Lower lobe of right lung (tissue), 2 donors: ENCODE measurements at places on chromosomes 1 and 21.

DNA sequence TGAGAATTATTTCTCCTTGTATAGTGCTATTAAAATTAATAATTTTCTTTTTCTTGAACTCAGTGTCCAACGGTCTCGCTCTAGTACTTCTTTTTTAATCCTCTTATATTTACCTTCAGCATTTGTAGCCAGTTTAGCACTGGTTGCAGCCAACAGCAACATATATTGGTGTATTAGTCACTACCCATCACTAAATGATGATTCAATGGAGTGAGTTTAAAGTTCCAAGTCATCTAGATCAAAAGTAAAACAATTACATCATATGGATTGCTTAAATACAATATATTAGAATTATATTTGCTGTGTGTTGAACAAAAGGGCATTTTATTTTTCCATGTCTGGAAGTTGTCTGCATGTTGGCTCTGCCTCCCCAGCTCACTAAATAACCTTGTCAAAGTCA, 591.8 kb downstream of the ADGRL2 start:
- DNase-seq, result no peak

DNA sequence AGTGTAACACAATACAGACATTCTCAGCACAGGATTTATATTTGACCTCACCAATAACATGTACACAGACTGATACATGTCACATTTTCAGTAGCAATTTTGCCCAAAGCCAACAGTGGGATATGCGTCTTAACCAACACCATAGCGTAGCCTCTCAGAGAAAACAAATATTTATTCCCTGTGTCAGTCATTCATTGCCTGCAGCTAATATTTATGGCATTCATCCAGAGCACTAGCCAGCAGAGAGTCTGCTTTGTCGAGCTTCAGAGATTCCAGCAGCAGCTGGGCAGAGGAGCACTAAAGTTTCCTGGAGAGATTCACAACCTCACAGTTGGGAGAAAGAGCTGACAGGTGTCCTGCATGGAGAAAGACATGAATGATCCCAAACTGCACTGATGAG, 400.7 kb upstream of the DAB1 start:
- no peak for DNase-seq

DNA sequence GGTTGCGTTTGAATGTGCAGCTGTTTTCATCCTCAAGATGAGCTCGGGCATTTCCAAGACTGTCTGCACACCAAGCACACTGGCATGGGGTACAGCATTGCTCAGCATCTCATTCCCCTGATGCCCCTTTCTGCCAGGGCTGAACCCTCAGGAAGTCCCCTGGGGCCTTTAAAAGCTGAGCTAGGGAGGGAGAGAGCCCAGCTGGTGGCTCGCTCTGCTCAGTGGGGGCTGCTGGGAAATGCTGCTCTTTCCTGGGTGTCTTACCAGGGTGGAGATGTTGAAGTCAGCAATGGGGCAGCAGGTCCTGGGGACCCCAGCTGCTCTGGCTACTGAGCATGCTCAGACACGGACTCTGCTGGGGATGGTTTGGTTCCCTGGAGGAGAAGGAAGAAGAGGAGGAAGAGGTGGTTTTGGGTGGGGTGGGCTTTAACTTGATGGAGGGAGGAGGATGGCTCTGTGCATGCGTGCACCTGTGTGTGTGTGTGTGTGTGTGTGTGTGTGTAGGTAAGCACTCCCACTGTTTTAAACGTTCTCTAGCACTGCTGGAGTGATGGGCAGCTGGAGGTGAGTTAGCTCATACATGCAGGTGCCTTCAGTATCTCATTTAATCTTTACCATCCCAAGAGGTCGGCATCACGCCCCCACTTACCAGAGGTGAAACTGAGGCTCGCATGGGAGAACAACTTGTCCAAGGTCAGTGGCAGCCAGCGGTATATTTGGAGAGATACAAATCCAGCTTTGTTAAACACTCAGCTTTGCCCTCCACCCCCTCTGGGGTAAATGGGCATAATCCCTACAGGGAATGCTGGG, 40.9 kb downstream of the ACTL8 start:
- DNase-seq, result no peak

DNA sequence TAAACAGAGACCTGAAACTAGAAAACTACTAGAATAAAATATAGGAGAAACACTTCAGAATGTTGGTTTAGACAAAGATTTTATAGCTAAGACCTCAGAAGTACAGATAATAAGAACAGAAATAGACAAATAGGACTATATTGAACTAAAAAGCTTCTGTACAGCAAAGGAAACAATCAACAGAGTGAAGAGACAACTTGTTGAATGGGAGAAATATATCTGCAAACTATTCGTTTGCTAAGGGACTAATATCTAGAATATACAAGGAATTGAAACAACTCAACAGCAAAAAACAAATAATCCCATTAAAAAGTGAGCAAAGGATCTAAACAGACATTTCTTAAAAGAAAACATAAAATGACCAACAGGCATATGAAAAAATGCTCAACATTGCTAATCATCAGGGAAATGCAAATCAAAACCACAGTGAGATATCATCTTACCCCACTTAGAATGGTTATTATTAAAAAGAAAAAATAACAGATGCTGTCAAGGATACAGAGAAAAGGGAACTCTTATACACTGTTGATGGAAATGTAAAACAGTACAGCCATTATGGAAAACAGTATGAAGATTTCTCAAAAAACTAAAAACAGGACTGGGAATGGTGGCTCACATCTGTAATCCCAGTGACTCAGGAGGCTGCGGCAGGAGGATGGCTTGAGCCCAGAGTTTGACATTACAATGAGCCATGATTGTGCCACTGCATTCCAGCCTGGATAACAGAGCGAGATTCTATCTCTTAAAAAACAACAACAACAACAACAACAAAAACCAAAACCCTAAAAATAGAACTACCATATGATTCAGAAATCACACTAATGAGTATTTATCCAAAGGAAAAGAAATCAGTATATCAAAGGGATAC, 37.3 kb upstream of the ZSWIM5 start:
- no peak for DNase-seq

- DNase-seq, result no peak
These were observed 9.5 kb downstream of the GNAT2 start for GRCh38 chr1:109609881-109610280.

DNA sequence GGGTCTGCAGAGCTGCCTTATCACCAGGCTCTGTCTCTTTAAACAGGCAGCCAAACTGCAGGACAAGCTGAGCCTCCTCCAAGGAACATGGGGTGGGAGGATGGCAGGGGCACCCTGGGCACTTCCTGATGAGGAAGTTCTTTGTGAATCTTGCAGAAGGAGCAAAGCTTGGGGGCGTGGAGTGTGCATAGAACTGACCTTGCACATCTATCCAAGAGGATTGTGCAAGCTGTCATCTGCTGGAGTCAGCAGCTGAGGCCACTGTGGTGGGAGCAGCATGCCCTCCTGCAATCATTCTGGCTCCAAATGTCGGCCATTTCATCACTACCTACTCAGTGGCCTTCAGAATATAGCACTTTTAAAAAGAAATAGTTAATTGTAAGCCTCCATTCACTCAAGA, 182.2 kb downstream of the AJAP1 start:
- DNase-seq, result no peak

GRCh38 chr1:55726994-55727393, 511.8 kb upstream of the USP24 start:
- no peak for DNase-seq

GRCh38 chr1:234154320-234155251, 218.7 kb upstream of the COA6 start:
- no peak for DNase-seq

DNA sequence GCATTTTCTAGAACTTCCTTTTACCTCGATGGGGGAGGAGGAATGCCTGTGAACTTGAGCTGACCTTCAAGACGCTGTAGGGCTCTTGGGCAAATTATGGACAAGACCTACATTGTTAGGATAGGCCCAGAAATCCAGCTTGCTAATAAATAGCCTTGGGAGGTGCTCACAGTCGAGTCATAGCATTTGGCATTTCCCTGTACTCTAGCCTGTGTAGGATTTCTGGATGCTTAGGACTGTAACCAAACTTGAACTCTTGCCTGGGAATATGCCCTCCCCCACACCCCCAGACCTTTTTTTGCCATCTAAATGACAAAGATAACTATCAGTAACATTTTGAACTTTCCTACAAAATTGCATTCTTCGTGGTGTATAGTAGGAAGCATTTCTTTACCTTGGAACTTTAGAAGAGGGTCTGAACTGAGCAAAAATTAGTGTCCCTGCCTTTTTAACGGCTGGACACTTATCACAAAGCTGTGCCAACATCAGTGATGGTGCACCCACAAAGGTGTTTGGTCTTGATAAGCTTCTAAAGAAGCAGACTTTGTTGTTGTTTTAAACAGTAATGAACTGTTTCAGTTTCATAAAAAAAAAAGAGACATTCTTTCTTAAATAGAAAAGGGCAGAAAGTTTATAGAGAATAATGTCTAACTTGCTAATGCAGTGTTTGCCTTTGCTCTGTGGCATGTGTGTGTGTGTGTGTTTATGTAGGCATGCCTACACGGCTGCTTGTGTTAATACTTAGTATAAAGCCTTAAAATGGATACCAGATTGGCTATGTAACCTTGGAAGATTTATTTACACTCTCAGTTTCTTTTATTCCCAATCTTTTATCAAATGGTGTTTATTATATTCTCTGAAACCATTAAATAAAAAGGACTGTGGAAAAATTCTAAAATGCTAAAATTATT, 88.2 kb downstream of the NFIA start:
- no peak for DNase-seq

DNA sequence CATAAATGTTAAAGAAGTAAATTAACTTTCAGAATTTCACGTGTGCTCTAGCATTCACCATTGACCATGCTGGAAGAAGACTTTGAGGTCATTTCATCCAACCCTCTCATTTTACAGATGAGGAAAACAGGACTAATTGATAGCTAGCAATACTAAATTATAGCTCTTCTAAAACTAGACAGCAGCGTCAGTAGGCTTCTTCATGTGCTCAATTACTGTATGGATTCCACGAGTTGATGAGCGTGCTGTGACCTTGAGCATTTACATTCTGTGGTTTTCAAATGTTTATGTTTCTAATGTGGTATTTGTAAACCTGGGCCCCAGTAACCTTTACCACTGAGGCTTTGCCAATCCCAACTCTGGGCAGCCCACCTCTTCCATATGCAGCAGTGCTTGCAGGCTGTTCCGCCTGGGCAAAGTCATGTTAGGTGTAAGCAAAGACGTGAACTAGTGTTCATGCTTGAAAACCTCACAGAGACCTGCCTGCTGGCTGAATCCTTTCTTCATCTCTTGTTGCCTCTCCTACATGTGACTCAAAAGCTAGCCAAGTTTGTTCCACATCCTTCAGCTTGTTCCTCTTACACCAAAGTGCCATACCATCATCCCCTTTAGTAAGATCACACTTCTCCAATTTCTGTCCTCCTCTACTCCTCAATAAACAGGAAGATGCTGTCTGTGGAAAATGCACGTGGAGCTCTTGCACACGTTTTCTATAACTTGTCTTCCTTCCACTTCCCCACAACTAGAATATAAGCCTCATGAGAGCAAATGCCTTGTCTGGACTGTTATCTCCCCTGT, 17.2 kb downstream of the KCNJ15 start:
- DNase-seq, result no peak

- DNase-seq, result no peak
These were observed 30.0 kb downstream of the ZMYM4 start for GRCh38 chr1:35298464-35298863.

DNA sequence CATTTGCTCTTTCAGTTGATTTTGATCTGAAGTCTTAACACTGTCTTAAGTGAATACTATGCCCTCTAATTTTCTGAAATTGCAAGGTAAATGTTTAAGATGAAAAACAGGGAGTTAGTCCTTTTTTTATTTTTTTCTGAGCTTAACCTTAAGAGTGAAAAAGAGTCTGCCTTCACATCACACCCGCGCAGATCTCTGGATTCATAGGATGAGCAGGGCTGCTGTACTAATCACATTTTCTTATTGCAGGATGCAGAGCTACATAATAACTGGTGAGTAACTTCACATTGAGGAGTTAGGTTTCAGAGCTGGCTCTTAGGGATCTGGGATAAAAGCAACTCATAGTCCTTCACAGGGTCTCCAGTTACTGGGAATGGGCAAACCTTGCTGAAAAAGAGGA, 188.7 kb upstream of the ATP1B1 start:
- no peak for DNase-seq

DNA sequence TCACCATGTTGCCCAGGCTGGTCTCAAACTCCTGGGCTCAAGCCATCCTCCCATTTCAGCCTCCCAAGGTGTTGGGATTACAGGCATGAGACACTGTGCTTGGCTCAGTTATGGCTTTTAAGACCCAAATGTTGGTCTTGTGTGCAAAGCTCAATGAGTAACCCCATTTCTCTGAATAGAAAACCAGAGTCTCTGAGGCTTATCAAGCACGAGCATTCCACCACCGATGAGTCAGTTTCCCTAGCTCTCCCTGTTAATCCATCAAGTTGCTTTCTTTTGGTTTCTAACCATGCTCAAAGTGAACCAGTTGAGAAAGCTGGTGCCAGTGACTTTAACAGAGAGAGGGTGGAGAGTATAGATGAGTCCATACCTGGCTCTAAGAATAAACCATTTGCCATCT, 350.9 kb upstream of the ADGRL2 start:
- DNase-seq, result no peak

DNA sequence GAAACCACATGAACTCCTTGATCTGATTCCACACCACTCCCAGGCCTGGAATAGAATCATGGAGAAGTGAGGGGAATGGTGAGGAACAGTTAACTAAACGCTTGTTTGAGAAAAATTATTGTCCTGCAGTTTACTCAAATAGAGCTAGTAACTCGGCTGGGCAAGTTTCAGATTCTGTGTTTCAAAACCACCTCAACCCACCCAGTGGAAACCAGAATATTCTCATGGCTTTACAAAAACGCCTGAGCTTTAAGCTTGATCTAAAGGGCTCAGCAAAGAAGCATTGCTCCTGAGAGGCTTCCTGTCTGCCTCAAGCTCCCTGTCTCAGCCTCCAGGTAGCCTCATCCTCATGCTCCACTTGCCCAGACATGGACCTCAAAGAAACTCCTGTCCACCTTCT, 16.6 kb downstream of the TCHHL1 start:
- no peak for DNase-seq

- no peak for DNase-seq
These were observed 70.4 kb downstream of the CACHD1 start for GRCh38 chr1:64540265-64540791.

DNA sequence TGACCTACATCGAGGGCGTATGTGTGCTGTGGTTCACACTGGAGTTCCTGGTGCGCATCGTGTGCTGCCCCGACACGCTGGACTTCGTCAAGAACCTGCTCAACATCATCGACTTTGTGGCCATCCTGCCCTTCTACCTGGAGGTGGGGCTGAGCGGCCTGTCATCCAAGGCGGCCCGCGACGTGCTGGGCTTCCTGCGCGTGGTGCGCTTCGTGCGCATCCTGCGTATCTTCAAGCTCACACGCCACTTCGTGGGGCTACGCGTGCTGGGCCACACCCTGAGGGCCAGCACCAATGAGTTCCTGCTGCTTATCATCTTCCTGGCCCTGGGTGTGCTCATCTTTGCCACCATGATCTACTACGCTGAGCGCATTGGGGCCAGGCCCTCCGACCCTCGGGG, 13.0 kb downstream of the KCNC4 start:
- no peak for DNase-seq

- DNase-seq, result no peak
These were observed 112.6 kb downstream of the LRIG2 start for GRCh38 chr1:113185463-113186104.
